ENCODE measurements at places on chromosomes 3 and 15. TPM values are rescaled to one million over a fixed set of nuclear protein-coding genes. Genes with fewer than 3 reads are reported as not detected.

GRCh38 chr3:12656193-12656592 lies 7.7 kb downstream of the RAF1 start:
- DNase-seq: no peak

DNA sequence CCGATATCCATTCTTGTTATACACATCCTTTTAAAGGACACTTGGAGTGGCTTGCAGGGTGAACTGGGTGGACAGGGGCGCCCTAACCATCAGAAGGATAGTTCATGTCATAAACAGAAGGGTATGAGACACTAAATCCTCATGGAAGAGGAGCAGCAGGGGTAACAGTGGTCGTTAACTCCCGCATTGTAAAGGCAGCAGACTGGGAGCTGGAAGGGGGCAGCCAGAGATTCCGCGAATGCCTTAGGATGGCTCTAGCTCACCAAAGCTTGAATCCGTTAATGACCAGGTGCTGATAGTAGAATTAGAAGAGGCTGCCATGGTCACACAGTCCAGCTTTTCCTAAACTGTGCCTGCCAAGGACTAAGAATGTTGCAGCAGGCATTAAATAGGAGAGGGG lies 85.2 kb upstream of the ANKRD34C start:
- DNase-seq: no peak

DNA sequence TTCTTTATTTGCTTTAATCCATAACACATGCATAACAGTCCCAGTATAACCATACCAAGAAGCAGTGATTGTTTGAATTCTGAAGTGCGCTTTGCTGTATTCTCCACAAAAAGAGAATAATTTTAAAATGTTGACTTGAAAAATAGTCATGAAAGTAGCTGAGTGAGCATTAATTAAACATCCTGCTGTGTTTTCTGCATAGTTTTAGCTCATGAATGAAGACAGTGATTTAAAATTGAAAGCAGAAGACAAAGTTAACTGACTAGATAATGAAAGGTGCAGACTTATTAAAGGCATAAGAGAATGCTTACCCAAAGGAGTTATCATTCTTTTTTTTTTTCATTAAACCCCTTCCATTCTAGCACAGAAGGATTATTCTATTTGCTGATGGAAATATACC lies 143.5 kb downstream of the GABRG3 start:
- DNase-seq: no peak

ERICH6 gene
- not detected for total RNA-seq

MED12L gene
- total RNA-seq: 2.0 TPM

DNA sequence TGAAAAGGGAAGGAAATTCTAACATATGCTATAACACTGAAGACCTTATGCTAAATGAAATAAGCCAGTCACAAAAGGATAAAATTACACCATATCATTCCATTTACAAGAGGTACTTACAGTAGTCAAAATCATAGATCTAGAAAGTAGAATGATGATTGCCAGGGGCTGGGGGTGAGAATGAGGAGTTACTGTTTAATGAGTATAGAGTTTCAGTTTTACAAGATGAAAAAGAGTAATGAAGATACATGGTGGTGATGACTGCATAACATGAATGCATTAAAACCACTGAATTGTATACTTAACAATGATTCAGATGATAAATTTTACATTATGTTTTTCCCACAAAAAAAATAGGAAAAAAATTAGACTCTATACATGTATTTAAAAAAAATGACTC lies 152.6 kb downstream of the SCAPER start:
- no peak for DNase-seq

- no peak for DNase-seq
Observed at GRCh38 chr3:188000361-188000861, 153.5 kb upstream of the LPP start.

Data from spleen (tissue), 13 donors.